ENCODE measurements at places on chromosomes 1 and 21.

DNA sequence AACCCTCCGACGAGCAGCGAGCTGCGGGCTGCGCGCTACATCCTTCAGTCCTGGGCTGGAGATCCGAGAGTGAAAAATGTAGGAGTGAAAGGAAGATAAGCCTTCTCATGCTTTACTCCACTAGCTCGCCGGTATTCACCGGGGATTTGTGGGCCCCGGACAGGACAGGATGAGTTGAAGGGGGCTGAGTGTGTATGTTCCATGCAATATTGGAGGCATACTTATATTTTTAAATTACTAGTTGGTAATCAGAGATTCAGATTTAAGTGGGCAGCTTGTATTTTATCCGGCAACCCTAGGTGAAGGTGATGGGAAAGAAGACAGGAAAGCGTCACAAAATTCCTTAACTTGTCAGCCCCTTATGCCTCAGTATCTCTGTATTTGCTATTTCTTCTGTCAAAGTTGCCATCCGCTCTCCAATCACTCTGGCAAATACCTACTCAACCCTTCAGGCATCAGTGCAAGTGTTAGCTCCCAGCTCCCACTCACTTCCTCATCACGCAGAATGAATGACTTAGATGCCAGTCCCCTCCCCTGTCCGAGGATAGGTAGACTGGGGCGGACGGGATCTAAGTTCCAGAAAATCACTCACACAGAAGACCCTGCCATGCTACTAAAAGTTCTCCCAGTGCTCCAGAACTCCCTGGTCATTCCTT lies 503 bp upstream of the PIGM start:
- DNase-seq: no peak

GRCh38 chr1:65265296-65265650 lies 44.1 kb upstream of the DNAJC6 start:
- no peak for DNase-seq

DNA sequence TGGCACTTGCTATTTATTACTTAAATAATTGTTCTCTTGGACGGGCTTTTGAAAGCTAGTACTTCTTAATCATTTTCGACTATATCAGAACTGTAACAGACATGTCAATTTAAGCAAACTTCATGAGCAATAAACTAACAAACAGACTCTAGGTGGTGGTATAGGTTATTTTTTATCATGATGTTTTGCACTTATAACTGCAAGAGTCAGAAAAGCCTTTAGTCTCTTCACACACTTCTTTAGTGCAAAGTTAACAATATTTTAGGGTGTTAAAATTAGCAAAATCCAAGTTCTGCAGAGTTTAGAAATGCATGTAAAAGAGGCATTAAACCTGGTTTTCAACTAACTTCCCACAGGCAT lies 2.2 kb downstream of the NRIP1 start:
- DNase-seq: no peak

- no peak for DNase-seq
Observed at GRCh38 chr21:15293240-15293639, 228.4 kb upstream of the NRIP1 start.

- no peak for DNase-seq
Observed at GRCh38 chr1:25356848-25357247, 18.7 kb downstream of the TMEM50A start.

DNA sequence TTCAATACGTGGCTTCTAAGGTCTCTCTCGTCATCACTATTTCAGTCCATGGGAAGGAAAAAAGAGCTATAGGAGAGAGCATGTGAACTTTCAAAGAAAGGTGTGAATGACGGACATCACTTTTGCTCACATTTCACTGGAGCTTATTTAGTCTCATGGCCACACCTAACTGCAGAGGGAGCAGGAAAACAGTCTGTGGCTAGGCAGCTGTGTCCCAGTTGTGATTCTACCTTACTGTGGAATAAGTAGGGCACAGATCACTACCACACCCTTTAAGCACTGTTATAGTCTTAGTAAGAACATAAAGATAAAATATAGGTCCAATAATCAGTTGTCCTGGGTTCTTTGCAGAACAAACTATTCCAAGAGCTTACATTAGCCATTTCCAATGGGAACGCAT lies 192.9 kb downstream of the NRIP1 start:
- no peak for DNase-seq

- DNase-seq: no peak
Observed at GRCh38 chr1:157485793-157486192, 66.5 kb downstream of the FCRL5 start.

GRCh38 chr1:210475806-210476205 lies 147.1 kb downstream of the HHAT start:
- DNase-seq: no peak

- DNase-seq: no peak
Observed at GRCh38 chr1:246597340-246597739, 31.1 kb downstream of the CNST start.

GRCh38 chr1:239675735-239676134 lies 289.4 kb downstream of the CHRM3 start:
- no peak for DNase-seq
